NCI-H1436 treated with DMSO at 0.1 percent for 48 hours (cell line): ENCODE measurements at places on chromosomes 13 and 19.

- no peak for DNase-seq
These were observed 216.5 kb downstream of the EFNB2 start for GRCh38 chr13:106318941-106319411.

DNA sequence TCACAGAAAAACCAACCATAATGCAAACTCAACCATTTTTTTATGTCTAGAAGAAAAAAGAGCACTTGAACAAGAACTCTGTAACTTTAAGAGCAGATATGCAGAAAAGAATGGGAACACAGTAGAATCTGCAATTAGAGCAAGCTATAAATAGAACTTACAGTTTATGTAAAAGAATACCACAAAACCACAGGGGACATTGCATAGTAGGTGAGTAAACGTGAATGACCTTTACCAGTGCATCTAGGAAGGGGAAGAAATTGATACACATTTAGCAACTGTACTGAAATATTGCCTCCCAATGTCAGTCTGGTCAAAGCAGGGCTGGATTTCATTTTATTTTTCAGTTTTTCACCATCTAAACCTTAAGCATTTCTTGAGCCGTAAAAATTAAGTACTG is 242.2 kb upstream of the EDNRB start:
- no peak for DNase-seq

DNA sequence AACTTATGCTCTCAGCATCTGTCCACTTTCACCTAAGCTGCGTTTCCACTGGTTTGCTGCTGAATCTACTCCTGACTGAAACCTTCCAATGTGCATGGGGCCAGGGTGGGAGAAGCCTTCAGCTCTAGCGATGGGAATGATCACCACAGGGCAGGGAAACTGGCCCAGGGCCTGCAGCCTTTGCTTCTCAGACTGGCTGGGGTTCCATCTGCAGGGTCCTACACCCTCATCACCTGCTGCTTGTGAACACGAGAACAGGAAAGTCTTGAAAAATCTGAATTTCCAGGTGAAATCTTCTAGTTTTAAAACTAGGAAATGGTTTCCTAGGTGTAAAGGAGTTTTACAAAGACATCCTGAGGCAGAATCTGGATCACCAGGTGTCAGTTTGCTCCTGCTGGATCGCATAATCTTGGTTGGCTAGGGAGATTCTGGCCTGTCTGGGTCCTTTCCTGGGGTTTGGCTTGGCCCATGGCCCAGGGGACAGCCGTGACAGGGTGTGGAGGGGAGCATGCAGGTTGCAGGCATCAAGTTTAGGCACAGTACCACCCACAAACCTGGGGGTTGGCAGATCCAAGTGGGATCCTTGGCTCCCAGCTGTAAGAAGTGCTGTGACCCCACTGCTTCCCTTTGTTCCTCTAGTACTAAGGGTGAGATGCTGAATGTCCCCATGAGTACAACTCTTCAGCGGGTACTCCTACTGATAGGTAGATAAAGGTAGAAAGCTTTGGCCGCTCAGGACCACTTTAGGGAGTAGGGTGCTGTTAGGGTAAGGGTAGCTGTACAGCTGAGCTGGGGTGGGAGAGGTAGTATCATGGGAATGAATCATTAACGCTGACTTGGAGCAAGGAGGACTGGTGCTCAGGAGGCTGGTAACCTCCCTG is 1.8 kb upstream of the UBE2M start:
- DNase-seq, result no peak

DNA sequence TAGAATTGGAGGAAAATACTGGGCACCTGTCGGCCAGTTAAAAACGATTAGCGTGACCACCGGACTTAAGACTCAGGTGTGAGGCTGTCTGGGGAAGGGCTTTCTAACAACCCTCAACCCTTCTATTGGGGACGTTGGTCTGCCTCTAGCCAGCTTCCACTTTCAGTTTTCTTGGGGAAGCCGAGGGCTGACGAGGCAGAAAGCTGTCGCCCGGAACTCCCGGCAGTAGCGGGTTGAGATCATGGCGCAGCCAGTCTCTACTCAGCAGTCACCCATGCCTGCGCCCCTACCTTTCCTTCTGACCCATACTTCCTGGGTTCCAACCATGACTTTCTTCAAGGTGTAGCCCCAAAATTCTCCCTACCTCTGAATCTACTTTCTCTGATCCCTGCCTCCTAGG is 1424.1 kb downstream of the SLITRK1 start:
- DNase-seq, result no peak

DNA sequence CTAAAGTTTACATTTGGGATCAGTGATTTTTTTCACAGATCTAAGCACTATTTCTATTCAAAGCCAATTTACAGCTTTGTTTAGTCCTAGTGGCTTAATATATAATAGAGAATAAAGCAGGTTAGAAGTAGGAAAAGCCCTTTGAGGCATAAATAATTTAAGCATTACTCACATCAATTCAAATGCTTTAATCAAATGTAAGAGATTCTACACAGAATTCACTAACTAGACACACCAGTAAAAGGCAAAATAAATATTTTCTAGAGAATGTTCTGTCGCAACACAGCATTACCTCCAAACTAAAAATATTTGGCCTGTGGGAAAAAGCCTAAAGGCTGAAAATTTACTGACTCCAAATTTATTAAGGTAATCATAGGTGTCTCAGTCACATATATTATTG is 31.3 kb downstream of the KCTD12 start:
- no peak for DNase-seq

- DNase-seq, result no peak
These were observed 1168.9 kb downstream of the SLITRK5 start for GRCh38 chr13:88840085-88840484.

GRCh38 chr13:105598529-105598928 is 936.9 kb downstream of the EFNB2 start:
- DNase-seq, result no peak

DNA sequence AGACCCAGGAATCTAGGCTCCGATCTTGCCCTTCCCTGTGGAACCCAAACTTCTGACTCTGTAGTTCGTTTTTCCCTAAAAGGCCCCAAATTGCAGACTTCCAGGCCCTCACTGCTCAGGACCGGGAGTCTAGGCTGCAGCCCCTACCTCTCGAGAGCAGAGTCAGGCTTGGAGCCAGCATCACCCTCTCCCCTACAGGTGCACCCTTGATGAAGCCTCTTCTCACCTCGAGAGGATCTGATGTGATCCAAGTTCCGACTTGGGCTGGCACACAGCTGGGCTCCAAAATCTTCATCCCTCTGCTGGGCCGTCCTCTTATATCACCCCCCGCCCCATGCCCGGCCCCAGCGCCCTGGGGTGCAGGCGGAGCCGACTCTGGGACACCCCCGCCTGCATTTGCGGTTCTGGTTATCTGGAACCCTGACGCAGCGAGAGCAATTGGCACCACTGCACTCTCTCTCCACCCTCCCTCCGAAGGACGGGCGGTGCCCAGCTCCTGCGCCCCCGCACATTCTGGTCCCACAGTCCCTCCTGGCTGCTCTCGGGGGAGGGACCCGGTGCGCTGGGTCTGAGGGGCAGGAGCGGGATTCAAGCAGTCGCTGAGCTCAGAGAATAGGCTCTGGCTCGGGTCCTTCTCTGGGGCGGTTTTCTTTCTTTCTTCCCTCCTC is at the start of gene KLK7:
Gene KLK7 (minus strand): TSS at position 293 of the 668 bp plus-strand sequence. CDS start 1,518 bp downstream, outside the sequence.
- DNase-seq, result no peak

- no peak for DNase-seq
These were observed 52.7 kb downstream of the MYO16 start for GRCh38 chr13:108681986-108682575.

DNA sequence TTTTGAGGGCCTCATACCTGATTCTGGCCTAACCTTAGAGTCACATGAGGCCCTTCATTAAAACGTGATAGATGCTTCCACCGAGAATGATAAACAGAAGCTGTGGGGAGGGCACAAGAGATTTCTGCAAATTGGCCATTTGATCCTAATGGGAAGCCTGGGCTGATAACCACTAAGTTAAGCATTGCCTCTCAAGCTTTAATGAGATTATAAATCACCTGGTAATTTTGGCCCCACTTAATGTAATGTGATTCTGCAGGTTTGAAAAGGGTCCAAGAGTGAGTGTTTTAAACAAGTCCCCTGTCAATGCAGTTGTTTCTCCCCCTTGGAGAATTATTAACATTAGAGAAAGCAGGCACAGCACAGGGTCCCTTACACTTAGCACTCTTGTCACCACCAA is 42.0 kb downstream of the ZNF486 start:
- no peak for DNase-seq

DNA sequence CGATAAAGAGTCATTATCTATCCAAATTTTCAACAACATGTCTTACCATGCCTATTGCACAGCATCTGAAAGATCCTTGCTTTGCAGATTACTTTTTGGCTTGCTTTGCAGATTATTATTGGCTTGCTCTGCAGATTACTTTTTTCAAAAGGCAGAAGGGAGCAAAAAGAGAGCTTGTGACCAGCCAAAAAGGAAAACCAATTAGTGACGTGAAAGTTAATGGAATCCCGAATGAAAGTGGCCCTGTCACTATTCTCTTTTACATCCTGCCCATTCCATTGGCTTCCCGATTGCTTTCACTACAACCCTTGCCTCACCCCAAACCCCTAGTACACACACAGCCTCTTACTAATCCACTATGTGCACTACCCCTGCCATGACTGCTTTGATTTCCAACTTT is 81.3 kb downstream of the LHFPL6 start:
- no peak for DNase-seq

- DNase-seq, result no peak
These were observed 9.4 kb upstream of the GRAMD1A start for GRCh38 chr19:34990578-34991192.

DNA sequence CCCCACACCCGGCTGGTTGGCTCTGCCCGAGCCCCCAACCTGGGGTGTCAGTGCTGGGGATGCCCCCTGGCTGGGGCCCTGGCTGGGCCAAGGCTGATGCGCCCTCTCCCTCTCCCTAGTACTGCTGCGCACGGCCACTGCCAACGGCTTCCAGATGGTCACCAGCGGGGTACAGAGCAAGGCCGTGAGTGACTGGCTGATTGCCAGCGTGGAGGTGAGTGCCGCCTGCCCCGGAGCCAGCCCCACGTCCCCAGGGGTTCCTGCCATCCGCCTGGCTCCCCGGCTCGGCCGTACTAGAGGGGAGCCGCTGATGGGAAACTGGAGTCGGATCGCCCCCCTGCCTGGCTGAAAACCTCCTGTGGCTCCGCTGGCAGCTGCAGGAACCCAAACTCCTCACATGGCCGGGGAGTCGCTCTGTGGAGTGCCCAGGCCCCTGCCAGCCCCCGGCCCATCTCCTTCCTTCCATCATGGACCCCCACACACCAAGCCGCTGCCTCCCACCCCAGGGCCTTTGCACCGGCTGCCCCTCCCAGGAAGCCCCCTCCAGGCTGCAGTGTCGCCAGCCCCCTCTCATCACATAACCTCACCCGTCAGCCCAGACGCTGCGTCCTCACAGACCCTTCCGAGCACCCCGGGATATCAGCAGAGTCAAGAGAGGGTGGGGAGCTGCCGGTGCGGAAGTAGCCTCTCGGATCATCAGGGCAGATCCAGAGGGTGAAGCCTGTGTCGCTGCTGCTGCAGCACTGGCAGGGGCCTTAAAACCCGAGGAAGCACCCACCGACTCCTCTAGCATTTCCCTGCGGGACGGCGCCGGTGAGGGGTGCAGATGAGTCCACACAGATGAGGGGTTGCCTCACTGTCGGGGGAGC is 10.6 kb downstream of the NCLN start:
- no peak for DNase-seq

GRCh38 chr19:13057744-13058143 is 44.9 kb downstream of the LYL1 start:
- no peak for DNase-seq

- no peak for DNase-seq
These were observed 197.0 kb downstream of the MZT1 start for GRCh38 chr13:72530471-72530870.

- no peak for DNase-seq
These were observed 20.0 kb downstream of the MAN2B1 start for GRCh38 chr19:12646551-12646950.

GRCh38 chr19:13149628-13150186 is 468 bp downstream of the STX10 start:
- DNase-seq, result no peak

DNA sequence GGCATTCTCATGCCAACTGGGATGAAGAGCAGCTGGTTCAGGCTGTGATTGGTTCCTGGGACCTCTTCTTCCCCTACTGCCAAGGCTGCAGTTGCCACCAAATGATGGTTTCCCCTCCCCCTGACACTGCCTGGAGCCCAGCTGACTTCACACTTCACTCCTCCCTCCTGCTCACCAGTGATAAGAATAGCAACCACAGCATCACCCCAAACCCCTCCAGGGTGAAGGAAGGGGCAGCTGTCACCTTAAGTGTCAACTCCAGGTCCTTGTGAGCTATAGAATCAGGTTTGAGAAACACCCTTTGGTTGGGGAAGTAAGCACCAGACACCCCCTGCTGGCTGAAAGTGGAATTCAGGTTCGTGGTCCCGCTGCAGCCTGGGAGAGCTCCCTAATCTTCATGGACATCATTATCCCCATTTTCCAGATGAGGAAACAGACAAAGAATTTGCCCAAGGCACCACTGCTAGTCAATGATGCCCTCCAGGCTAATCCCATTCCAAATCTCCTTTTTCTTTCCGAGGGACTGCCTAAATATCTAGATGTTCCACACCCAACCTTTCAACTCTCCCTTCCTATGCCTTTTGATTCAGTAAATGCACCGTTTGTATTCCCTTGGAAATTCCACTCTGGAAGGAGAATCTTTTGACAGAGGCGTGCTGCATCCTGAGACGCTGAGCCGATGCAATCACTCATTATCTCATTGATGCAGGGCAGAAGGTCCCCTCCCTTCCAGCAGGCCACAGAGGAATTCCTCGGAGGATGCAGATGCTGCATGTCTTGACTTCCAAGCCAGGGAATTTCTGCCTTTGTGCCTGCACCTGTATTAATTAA is 50.6 kb upstream of the UQCRFS1 start:
- DNase-seq, result no peak

- DNase-seq, result no peak
These were observed 350.0 kb downstream of the DACH1 start for GRCh38 chr13:71517004-71517403.

- DNase-seq, result no peak
These were observed 2082.0 kb upstream of the PCDH20 start for GRCh38 chr13:63497601-63498000.

DNA sequence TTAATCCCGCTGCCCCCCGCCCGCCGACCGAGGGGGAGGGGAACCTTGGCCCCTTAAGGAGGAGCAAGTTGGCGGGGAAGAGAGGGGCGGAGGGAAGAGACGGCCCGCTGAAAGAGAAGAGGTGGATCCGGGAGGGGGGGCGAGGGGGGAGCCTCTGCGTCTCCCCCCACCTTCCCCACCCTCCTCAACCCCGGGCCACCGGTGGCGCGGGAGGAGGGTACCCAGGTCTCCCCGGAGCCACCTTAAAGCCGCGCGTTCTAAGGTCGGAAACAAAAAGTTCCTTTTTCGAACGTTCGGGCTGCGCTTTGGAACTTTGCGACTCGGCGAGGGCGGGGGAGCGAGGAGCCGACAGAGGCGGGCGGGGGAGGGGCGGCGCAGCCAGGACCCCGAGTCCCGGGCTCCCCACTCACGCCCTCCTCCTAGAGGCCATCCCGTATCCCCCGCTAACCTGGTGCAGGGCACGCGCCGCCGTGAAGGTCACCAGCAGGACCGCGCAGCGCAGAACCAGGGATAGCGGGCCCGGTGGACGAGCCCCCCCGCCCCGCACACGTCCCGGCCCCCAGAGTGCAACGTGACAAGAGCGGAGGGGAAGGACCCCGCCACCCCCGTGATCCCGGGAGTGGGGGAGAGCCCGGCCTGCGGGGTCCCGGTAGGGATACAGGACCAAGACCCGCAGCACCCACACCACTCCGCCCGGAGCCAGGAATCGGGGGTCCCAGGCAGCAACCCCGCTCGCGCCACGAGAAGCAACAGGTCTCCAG is 659 bp downstream of the ERF start:
- DNase-seq, result no peak
